ENCODE measurements at places on chromosomes 3 and 15. TPM values are rescaled to one million over a fixed set of nuclear protein-coding genes. Genes with fewer than 3 reads are reported as not detected.
A peak's percentile ranks its signal among the peaks of the same experiment; 100 is the strongest.

The TM2D3 gene
- total RNA-seq: 63.5 TPM

GRCh38 chr3:154310840-154311239 is 13.4 kb downstream of the DHX36 start:
- no peak for DNase-seq

- DNase-seq: no peak
These were observed 126.7 kb downstream of the MYLK start for GRCh38 chr3:123757281-123757940.

- no peak for DNase-seq
These were observed 39.5 kb upstream of the IQSEC1 start for GRCh38 chr3:13112521-13113345.

GRCh38 chr3:8460815-8461456 is 40.7 kb upstream of the LMCD1 start:
- peak; percentile 96 for DNase-seq

GRCh38 chr3:58084166-58084565 is 75.9 kb downstream of the FLNB start:
- peak; percentile 96 for DNase-seq

DNA sequence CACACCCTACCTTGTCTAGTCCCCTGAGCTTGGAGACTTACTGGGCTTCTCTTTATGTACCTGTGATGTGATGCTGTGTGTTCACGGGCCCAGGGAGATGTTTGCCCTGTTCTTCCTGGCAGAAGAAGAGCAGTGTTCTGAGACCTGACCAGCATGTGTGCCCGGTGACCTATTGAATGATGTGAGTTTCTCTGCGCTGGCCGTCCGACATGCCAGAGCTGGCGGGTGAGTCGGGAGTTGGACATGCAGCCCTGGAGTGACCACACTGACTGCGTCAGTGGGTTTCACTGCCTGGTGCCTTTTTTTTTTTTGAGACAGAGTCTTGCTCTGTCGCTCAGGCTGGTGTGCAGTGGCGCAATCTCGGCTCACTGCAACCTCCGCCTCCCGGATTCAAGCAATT is 42.3 kb downstream of the CGNL1 start:
- DNase-seq: no peak

DNA sequence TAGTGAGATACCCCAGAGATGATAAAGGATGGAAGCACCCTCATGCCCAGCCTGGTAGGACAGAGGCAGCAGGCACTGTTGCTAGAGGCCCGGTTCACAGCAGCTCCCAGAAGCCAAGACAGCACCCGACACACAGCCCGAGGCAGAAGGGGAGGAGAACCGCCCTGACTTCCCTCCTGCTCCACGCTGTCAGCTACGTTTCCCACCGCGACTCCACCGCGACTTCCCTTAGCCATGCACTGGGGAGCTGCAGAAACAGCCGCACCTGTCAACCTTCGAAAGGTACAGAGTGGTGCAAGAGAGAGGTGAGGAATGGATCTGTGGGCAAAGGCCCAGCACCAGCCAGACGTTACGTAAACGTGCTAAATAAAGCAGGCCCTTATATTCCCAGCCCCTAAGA is 529.2 kb downstream of the GABRG3 start:
- no peak for DNase-seq

DNA sequence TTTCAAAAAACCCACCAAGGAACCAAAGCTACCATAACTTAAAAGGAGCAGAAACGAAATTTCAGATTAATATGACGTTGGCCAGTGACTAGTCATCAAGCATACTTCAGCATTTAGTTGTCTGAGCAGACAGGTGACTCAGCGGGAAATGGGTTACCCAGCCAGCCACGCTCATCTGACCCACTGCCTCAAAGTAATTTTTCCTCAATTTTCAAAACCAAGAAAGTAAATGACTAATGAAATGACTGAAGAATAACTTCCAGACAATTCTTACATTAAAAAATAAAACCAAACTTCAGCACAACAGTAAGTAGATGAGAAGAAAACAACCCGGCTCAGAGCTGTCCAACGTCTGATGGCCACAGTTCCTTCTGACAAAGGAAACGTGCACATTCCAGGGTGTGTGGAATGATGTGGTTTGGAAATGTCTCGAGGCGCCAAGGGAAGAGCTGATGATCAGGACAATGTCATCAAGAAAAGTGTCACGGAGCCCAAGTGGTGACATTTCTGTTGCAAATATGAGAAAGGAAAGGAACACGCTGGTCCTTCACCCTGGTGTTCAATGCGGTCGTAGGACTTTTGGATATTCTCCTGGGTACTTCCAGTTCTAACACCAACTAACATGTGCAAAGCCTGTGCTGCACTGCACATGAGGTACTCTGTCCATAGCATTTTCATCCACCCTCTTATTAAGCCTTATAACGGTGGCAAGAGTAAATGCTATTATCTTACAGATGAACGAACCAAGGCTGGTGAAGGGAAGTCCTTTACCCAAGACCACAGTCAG is 79.1 kb downstream of the FOXP1 start:
- peak; percentile 94 for DNase-seq
